ENCODE measurements at places on chromosomes 6 and 20.

DNA sequence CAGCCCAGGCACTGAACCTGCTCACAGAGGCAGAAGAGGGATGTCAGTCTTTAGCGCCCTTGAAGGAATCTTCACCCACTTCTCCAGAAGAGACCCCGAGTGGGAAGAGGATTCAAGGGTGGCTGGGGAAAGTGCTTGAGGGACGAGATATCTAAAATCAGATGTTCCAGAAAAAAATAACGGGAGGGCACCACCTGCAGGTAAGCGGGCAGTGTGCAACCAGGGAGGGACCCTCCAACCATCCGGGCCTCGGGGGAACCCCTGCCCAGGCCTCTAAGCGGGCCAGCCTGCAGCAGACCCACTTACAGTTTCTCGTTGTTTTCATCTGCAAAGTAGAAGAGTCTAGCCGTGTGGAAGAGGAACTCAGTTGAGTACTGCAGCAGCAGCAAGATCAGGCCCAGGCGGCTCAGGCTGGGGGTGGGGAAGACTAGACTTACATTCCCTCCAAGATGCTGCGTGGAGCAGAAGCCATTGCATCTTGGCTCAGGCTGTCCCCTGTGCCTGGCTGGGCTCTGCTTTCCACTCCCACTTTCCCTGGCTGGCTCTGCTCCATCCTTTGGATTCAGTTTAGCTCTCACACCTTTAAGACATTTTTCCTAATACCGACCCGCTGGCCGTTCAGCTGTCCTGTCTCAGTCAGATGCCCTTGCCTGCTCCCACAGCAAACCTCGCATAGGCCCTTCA, 71.0 kb downstream of the TRAM2 start:
- DNase-seq: no peak

- no peak for DNase-seq
Observed at GRCh38 chr6:36944650-36945049, 9.9 kb upstream of the PI16 start.

- DNase-seq: no peak
Observed at GRCh38 chr6:32445321-32445854, 5.7 kb downstream of the HLA-DRA start.

- no peak for DNase-seq
Observed at GRCh38 chr6:14089224-14089623, 28.3 kb upstream of the CD83 start.

GRCh38 chr6:144612811-144613210, 327.7 kb downstream of the UTRN start:
- DNase-seq: no peak

- DNase-seq: no peak
Observed at GRCh38 chr6:117544716-117545115, 57.6 kb downstream of the GOPC start.

GRCh38 chr6:84568971-84569370, 195.4 kb downstream of the TBX18 start:
- DNase-seq: no peak

DNA sequence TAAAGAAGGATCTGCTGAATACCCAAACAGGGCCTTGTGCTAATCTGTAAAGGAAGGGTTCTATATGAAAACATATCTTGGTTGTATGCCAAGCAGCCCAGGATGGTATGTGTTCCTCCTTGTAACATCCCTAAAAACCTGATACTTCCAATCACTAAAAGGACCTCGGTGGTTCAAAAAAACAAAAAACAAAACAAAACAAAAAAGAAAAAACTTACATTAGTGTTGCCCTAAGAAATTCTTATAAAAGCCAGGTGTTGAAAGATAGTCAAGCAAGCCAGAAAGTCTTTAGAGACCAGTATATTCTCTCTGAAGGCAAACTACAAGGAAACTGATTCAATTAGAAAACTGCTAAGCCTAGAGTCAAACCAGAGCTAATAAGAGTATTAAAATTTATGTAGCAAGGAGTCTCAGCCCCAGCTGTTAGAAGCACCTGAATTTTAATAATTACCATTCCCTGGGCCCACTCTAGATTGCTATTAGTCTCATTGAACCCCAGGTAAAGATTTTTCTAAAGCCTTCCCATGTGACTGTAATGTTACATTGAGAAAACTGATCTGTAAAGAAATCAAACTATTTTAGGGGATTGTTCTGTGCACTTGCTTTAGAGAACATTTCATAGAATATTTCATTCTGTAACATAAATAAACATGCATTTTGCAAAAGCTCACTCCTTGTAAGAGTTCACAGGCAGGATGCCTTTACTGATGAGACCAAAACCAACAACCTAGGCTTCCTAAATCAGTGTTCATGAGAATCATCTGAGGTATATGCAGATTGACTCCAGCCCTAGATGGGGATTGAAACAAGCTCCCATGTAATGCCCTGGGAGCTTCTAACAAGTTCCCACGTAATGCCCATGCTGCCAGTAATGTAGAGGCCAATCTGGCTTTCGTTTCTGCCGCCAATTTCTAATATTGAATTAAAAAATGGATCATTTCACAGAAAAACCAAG, 95.2 kb upstream of the BTN3A2 start:
- DNase-seq: peak; percentile 73

DNA sequence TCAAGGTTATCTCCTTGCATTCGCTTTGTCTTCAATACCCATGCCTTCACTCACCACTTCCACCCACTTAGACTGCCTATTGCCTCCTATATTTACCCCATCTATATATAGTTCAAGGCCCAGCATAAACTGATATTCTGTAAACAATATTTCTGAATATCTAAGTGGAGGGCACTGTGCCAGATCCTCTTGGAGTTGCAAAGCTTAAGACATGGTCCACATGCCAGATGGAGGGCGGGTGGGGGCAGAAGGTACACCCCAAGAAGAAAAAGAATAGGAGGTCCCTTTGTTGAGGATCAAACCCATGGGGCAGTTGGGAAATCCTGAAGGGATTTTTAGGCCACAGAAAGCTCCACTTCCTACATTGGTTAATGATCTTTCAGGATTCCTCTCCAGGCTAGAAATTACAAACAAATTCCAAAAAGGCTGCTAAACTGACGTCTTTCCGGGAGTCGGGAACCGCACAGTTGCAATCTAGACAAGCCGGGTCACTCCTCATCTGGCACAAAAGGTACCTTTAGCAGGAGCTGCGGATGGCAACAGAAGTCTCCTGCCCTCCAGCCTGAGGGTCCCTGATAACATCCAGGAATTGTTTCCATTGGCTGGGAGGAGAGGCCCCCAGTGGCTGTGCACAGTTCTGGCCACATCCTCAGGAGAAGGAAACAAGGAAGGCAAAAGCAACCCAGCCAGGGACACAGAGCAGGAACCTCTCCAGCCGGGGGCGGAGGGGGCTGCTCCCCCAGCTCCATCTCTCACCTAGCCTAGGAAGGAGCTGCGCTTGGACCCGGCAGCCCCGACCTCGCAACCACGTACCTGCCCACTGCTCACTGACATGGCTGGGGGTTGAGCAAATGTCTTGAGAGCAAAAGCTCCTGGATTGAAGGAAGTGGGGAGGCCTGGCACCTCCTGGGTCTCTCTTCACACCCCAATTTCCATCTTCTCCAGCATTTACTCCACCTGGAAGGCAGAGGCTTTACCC, 5.9 kb upstream of the LPIN3 start:
- DNase-seq: no peak

- DNase-seq: no peak
Observed at GRCh38 chr6:147057705-147058342, 146.4 kb upstream of the STXBP5 start.

GRCh38 chr6:151044465-151045441, 179.3 kb downstream of the MTHFD1L start:
- DNase-seq: no peak

DNA sequence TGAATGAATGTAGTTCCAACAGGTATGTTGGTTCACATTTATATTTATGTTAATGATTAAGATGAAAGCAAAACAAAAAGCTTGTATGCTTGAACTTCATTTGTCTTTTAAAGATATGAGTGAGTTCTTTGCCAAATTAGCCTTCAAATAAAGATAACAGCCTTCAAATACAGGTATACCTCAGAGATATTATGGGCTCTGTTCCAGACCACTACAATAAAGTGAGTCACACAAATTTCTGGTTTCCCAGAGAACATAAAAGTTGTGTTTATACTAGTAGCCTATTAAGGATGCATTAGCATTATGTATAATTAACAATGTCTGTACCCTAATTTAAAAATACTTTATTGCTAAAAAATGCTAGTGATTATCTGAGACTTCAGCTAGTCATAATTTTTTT, 245.3 kb upstream of the MAN1A1 start:
- DNase-seq: no peak

DNA sequence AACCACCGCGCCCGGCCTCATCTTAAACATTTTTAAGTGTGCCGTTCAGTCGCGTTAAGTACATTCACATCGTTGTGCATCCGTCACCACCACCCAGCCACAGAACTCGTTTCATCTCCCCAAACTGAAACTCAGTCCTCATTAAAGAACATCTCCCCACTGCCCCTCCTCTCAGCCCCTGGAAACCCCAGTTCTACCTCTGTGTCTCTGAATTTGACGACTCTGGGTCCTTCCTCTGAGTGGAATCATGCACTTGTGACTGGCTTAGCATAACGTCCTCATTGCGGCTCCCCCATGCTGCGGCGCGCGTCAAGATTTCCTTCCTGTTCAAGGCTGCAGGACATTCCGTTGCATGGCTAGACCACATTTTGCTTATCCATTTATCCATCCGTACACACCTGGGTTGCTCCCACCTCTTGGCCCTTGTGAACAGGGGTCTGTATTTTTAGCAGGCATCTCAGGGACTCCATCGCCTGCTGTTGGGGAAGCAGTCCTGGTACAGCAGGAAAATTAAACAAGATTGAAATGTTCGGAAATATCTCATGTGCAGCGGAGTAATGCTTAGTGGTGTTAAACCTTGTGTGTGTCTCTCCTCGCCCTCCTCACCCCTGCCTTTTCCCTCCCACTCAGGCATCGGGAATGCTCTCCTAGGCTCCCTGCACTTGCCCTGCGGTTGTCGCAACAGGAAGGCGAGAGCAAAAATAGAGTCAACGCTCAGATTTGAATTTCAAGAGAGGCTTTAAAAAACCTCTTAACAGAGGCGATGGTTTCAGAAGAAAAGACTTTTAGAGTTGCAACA, 127.9 kb downstream of the PXDC1 start:
- DNase-seq: no peak

GRCh38 chr6:46849361-46849690, 56.1 kb downstream of the MEP1A start:
- no peak for DNase-seq

GRCh38 chr20:57118107-57118769, 148.2 kb downstream of the BMP7 start:
- no peak for DNase-seq

DNA sequence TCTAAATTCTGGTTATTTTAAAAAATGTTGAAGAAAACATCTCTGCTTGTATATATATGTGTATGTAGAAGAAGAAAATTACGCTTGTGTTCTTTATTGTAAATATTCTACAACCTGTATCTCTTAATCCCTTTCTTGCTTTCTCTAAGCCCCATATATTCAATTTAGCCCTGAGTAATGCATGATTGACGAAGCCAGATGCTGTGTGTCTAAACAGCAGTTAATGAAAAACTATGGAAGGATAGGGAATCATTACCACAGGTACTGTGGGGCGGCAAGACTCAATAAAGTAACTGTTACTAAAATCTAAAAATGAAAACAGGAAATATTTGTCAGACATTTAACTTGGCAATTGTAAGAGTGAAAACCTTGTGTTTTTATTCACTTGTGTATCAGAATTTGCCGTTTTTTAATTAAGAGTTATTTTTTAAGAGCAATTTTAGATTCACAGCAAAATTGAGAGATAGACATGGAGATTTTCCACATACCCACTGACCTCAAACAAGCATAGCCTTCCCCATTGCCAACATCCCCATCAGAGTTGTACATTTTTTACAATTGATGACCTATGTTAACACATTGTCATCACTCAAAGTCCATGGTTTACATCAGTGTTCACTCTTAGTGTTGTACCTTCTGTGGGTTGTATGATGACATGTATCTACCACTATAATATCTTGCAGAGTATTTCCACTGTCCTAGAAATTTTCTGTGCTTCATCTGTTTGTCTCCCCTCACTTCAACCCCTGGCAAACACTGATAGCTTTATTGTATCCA, 76.7 kb downstream of the BCKDHB start:
- DNase-seq: no peak

- DNase-seq: no peak
Observed at GRCh38 chr6:37279366-37280134, 21.6 kb upstream of the TMEM217 start.

GRCh38 chr20:24657196-24657595, 187.8 kb downstream of the SYNDIG1 start:
- DNase-seq: no peak

DNA sequence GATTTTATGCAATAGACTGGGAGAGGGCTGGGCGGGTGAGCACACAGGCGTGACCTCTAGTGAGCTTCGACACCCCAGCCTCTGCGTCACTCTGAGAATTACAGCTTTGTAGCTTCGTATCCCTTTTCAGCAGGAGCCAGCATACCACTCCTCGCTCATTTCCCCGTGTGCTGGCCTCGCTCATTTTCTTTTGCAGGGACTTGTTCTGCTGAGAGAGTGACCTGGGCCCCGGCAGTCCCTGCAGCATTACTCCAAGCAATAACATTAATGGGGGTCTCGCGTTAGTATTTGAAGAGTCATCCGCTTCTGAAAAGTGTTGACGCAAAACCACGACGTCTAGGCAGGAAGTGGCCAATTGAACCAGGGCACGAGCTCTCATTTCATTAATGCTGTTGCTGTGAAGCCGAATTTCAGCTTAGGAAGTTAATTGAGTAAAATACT, 193.7 kb downstream of the QKI start:
- no peak for DNase-seq

DNA sequence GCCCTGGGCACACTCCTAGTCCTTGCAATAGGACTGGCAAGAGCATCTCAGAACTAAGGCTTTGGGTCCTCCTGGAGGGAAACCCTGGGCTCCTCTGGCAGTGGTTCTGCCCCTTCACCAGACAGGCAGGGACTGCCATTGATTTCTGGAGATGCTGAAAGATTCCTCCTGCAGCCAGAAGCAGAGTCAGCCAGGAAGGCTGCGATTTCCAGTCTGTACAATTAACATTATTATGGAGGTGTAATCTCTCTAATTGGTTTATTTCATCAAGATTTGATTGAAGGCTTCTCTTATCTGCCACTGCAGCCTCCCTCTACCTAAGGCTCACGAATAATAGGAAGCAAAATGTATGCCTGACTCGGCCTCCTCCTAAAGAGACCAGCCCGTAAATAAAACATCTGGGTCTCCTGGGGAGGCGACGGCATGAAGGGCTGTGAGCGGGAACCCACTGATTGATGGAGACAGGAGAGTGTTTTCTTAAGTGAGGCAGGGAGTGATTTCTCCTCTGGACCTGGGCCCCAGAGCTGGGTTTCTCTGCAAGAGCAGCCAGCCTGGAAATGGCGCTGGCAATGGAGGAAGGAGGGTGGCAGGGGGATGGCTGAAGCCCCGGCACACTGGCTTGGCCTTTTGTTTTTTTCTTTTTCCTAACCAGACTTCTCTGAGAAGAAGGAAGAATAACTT, 689.6 kb downstream of the DHX35 start:
- no peak for DNase-seq

- no peak for DNase-seq
Observed at GRCh38 chr6:95741045-95741444, 163.7 kb downstream of the MANEA start.

- no peak for DNase-seq
Observed at GRCh38 chr6:147930745-147931144, 411.9 kb upstream of the SASH1 start.

GRCh38 chr6:131225127-131225526, 89.9 kb downstream of the AKAP7 start:
- no peak for DNase-seq

- DNase-seq: no peak
Observed at GRCh38 chr20:18663932-18664331, 76.1 kb downstream of the DTD1 start.

Data from activated CD4-positive, alpha-beta T cell treated with anti-CD3 and anti-CD28 coated beads, Interleukin-2, amount 50 U/mL, for 16 hours (primary cell).